ENCODE measurements at places on chromosomes 1 and 21.

DNA sequence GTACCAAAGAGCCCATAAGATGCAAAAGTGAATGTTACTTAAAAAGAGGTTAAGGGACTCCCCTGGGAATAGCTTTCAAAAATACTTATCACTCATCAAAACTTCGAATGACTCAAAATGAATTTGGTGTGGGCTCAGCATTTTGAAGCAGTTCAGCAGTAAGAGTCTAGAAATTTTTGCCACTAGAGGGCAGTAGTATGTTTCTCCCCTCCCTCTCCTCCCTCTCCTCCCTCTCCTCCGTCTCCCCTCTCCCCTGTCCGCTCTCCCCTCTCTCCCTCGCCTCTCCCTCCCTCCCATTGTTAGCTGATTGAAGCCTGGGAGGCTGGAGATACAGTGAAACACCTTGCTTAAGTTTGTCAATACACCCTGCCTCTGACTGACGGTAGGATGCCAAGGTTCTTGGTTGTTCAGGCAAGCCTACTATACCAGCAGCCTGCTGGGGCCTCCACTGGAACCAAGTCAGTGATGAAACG lies 70.8 kb upstream of the TENT5C start:
- no peaks in the 10 kb centered on the region for H3K36me3 ChIP-seq
- no peaks in the 10 kb centered on the region for H3K27me3 ChIP-seq
- no peak overlapping the region for H3K27ac ChIP-seq
- DNase-seq: peak; percentile 36
- H3K4me3 ChIP-seq: no peak overlapping the region

GRCh38 chr1:162131400-162132321 lies 62.2 kb downstream of the NOS1AP start:
- peaks cover 50% of the 10 kb centered on the region for H3K27me3 ChIP-seq
- no peak overlapping the region for H3K4me3 ChIP-seq
- H3K36me3 ChIP-seq: no peaks in the 10 kb centered on the region

- H3K4me3 ChIP-seq: no peak overlapping the region
- H3K27me3 ChIP-seq: peaks cover 33% of the 10 kb centered on the region
- no peak overlapping the region for H3K27ac ChIP-seq
- H3K36me3 ChIP-seq: no peaks in the 10 kb centered on the region
Observed at GRCh38 chr1:44553127-44553758, 121.0 kb downstream of the TMEM53 start.

- no peaks in the 10 kb centered on the region for H3K36me3 ChIP-seq
- no peaks in the 10 kb centered on the region for H3K4me1 ChIP-seq
- no peak for DNase-seq
- no peak overlapping the region for H3K27ac ChIP-seq
- peaks cover 6% of the 10 kb centered on the region for H3K27me3 ChIP-seq
Observed at GRCh38 chr21:33883118-33883517, 32.5 kb downstream of the ATP5PO start.

GRCh38 chr1:222081859-222082258 lies 340.0 kb upstream of the DUSP10 start:
- no peaks in the 10 kb centered on the region for H3K4me1 ChIP-seq
- no peaks in the 10 kb centered on the region for H3K27me3 ChIP-seq
- no peak for DNase-seq
- no peak overlapping the region for H3K4me3 ChIP-seq
- no peak overlapping the region for H3K27ac ChIP-seq
- H3K36me3 ChIP-seq: no peaks in the 10 kb centered on the region

- peak overlapping the region; percentile 74 for H3K27ac ChIP-seq
- peaks cover 31% of the 10 kb centered on the region for H3K4me1 ChIP-seq
- peak overlapping the region; percentile 87 for H3K4me3 ChIP-seq
- no peaks in the 10 kb centered on the region for H3K27me3 ChIP-seq
Observed at GRCh38 chr1:1470626-1471388, 758 bp upstream of the ATAD3B start.

All from activated CD4-positive, alpha-beta memory T cell treated with anti-CD3 and anti-CD28 coated beads, Interleukin-2, amount 10 ng/mL, durations not matched to agents 7 days and 5 days (primary cell).